CD4-positive, alpha-beta T cell treated with Interleukin-6 at 100 ng/mL for 8 hours (primary cell): ENCODE measurements at places on chromosomes 6 and 20.

- no peak for DNase-seq
These were observed 155.7 kb upstream of the SUPT3H start for GRCh38 chr6:45533386-45533785.

- no peak for DNase-seq
These were observed 151.5 kb upstream of the SALL4 start for GRCh38 chr20:51953731-51954340.

GRCh38 chr6:107620732-107621131 lies 130.8 kb downstream of the SOBP start:
- DNase-seq = no peak

GRCh38 chr20:32050851-32051556 lies 1.0 kb upstream of the HCK start:
- peak; percentile 12 for DNase-seq

DNA sequence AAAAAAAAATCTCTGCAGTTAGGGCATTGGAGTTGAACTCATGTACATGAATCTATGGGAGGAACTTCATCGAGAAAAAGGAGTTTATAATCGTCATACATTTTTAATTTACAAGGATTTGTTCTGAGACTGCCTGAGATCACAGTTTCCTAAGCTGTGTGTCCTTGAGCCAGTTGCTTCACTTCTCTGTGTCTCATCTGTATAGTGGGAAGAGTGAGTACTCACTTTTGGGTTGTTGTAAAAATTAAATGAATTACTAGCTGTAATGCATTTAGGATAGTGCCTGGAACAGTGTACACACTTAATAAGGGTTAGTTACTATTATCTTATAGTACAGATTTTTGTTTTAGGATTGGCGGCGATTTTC lies 42.5 kb downstream of the EYA2 start:
- DNase-seq = no peak

DNA sequence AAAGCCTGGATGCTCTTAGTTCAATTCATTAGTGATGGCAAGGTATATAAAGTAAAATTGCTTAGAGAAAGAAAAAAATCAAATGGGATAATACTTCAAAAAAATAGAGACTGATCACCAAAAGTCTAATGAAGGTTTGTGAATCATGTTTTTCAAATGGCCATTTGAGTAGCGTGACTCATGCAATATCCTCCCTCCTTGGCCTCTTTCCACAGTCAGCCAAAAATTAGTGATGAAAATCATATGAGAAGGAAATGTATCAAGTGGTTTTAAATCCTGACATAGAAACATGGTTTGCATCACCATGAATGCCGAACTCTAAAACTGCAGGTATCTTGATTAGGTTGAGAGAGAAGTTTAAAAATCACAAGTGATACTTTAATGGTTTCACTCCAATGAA lies 1.2 kb upstream of the COL19A1 start:
- no peak for DNase-seq

- DNase-seq = no peak
These were observed 67.9 kb downstream of the TTLL2 start for GRCh38 chr6:167392631-167393316.

GRCh38 chr6:90078513-90079289 lies 184.4 kb downstream of the GJA10 start:
- no peak for DNase-seq

DNA sequence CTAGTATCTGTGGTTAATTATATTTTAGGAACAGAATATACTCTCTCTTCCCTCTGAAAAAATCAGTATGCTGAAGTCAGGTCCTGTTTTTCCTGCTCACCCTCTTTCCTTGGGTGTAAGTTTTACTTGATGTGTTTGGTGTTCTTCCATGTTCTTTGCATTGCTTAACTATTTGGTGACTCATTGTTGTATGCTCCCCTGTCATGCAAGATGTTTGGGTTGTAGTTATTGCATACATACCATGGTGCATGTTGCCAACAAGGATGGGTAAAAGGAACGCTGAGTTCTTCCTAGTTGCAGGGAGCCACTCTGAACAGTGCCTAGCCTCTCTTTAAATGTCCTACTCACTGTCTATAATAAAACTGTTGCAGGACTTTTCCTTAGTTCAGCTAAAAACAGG lies 207.9 kb upstream of the LAMP5 start:
- no peak for DNase-seq

DNA sequence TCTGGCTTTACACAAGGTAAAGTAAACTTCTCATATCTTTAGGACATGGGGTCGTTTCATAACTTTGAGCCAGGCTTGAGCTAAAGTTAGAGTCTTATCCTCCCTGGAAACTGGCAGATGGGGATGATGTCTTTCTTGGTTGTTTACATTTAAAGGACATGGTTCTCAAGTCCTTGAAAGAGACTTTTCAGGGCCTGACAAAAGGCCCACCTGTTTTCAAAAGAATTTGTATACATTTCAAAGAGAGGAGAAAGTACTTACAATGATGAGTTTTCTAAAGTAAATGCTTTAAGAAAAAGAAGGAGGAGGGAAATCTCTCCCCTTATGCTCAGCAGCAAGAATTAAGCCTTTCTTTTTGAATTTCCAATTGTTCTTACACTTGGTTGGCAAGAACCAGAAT lies 45.7 kb upstream of the TINAG start:
- no peak for DNase-seq

DNA sequence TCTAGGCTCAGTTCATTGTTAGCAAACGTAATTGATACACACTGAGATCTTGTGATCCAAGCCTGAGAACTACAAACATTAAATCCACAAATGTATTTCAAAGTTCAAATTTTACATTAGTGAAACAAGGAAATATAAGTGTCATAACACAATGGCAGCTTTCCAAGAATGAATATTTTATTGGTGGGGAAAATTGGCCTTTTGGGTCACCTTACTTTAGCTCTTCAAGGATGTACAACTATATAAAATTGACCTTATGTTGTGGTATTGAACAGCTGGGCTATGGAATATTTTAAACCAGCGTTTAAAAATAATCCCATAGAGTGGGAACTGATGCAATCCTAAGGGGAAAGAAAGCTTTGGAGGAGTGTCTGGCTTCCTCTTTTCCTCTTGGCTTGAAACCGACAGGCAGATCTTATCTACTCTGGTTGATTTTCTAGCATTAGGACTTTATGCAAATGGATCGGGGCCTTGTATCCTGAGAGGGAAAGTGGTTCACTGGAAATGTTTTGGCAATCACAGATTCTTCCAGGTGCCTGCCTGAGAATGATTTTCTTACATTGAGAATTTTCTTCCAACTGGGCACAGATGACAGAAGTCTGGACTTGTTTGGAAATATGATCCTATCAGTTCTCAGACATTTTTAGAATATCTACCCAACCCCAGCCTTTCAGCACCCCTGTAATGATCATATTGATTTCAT lies 184.8 kb upstream of the ECI2 start:
- no peak for DNase-seq

DNA sequence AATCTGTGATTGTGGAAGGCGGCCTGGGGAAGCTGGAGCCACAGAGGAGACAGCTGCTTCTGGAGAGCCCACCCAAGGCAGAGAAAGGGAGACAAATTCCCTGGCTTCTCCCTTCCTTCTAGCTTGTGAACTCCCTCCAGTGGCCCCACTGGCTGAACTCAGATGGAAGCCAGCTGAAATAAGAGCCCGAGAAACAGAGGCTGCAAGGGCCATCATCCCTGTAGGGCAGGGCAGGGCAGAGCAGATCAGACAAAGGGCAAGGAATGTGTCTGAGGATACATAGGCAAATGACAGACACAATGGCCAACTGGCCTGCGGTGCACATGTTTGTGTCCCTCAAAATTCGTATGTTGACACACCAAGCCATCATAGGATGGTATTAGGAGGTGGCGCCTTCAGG lies 25.3 kb downstream of the MDFI start:
- no peak for DNase-seq

DNA sequence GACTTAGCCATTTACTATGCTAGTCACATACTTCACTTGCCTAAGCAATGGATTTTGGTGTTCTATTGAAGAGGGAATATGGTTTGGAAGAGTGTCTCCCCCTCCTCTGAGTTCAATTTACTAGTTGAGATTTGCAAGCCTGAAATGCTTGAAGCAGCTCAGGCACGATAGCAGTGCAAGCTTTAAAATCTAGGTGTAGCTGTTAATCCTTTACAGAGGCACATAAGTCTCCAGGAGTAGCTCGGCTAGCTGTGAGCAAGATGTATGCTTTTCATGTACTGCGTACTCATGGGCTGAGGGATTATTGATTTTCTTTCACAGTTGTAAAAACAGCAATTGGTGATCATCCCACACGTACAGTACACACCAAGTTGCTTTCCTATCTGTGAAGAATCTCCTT lies 726 bp downstream of the FLRT3 start:
- no peak for DNase-seq

DNA sequence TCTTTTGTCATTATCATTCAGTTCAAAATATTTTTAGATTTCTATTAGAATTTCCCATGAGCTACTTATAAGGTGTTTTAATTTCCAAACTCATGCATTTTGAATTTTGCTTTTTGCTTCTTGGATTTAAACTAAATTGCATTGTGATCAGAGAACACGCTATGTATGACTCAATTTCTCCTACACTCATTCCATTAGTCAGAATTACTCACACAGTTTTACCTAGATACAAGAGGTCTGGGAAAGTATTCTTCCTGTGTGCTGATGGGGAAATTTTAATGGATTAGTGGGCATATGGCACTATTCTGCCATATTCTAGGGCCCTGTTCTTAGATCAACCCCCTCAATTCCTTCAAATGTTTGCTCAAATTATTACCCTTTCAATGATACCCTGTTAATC lies 49.9 kb upstream of the BMP5 start:
- no peak for DNase-seq

DNA sequence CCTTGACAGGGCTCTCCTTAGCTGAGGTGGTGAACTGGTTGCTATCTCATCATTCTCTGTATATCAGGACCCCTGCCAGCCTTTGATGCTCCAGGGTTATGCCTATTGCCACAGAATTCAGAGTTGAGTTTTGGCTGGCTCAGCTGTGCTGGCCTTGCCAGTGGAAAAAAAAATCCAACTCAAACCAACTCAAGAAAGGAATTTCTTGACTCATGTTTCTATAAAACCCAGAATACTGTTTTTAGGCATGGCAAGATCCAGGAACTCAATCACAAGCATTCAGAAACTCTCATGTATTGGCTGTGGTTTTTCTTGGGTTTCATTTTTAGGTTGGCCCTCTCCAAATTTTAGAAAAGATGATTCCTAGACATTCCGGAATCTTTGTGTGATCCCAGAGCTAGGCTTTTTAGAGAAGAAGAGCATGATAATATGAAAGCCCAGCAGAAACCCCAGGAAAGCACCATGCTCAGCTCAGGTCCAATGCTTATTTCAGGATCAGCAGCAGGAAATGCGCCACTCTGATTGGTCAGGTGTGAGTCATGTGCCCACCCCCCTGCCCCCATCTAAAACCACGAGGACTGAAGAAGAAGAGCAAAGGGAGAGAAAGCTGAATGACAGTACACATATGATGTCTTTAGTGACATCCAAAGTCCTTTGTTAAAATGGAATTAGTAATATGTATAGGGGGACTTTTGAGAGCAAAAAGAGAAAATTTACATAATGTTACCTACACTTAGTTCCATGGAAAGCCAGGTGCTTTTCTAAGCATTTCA lies 122.9 kb downstream of the RNF144B start:
- DNase-seq = no peak

DNA sequence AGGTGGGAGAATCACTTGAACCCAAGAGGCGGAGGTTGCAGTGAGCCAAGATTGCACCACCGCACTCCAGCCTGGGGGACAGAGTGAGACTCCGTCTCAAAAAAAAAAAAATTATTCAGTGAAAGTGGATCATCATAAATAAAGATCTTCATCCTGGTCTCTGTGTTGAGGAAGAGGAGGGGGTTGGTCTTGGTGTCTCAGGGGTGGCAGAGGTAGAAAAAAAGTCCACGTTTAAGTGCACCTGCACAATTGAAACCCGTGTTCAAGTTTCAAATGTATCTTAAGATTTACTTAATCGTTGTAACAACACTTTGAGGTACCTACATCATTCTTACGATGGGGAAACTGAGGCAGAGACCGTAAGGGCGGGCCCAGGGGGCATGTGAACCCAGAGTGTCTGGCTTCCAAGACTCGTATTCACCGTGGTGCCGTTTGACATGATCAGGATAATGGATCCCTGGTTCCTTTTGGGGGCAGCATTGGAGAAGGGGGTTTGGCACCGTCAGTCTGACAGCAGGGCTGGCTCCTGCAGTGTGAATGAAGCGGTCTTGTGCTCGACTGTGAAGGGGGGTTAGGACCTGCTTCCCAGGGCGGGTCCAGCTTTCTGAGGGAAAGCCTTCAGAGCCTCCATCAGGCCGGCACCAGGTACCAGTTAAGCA lies 32.9 kb upstream of the ID1 start:
- DNase-seq = no peak

GRCh38 chr20:8431538-8432434 lies 299.7 kb downstream of the PLCB1 start:
- no peak for DNase-seq

DNA sequence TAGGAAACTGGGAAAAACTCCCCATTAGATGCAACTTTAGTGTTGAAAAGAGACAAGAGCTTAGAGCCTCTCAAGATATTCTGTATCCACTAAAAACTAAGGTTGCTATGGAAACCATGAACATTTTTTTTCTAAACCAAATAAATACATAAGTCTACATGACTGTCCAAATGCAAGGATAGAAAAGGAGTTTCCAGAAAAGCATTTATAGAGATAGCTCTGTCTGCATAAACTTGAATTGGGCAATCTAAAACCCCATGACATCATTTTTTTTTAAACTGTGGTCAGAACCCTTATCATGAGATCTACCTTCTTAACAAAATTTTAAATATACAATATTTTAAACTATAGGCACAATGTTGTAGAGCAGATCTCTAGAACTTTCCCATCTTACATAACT lies 36.4 kb upstream of the FAM83B start:
- no peak for DNase-seq

GRCh38 chr6:19337101-19337500 lies 500.1 kb upstream of the ID4 start:
- no peak for DNase-seq

DNA sequence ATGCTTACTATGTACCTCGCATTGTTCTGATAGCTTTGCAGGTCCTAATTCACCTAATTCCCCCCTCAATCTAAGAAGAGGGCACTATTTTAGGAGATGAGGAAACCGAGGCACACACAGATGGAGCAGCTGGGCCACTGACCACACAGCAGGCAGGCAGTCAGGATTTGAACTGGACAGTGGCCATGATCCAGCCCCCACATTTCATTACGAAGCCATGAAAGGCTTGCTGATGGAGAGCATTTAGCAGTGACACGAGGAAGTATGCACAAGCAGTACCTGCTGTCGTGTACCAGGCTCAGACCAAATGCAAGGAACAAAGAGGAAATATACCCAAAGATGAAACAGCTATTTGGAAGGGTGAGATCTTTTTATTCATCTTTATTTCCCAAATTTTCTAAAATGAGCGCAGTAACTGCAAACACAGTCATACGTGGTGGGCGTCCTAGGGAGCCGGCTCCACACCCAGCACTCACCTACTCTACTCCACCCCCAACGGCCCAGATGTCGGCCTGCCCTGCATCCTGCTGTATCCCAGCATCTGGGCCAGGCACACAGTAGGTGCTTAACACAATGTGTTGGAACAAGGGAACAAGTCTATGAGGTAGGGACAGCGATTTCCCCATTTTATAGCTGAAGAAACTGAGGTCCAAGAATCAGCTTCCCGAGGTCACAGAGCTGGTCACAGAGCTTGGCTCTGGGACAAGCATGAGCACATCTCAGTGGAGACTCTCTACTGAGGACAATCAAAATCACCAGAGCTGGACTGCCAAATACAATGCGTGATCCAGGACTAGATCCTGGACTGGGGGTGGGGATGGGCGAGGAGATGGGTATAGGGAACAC lies 15.0 kb downstream of the PREX1 start:
- DNase-seq = no peak
